ENCODE measurements at places on chromosomes 3 and 15.

GRCh38 chr3:8734908-8735307, 1.3 kb downstream of the CAV3 start:
- DNase-seq: peak; percentile 46

DNA sequence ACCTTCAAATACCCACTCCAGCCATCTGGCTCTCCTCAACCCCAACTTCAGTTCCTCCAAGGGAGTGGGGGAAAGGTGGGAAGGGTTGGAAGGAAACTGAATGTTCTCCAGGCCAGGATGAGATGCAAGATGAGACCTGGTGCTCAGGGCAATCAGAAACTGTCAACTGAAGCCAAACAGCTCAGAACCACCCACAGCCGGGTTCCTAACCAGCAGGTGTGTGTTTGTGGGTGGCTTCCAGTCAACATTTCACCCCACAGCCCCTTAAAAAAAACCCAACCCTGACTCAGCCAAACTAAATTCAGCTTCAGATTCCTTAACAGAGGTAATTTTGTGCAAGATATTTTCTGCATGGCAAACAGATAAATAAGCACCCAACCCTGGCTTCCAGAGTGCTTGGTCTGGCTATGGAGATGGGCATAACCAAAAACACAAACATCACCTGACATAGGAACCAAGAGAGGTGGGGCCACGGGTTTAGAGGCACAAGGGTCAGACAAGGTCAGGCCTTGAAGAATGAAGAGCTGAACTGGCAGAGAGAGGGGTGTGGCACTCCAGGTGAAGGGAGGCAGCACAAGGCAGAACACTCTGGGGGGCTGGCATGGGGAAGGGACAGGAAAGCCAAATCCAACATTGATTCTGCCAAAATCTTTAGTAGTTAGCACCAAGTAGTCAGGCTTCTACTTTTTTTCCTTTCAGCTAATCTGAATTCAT, 34.7 kb downstream of the ZNF445 start:
- DNase-seq: no peak

GRCh38 chr3:173865900-173866498, 468.5 kb downstream of the NLGN1 start:
- no peak for DNase-seq

GRCh38 chr3:70112751-70113150, 113.2 kb downstream of the SAMMSON start:
- no peak for DNase-seq

- DNase-seq: no peak
Observed at GRCh38 chr3:133812872-133813271, 7.3 kb downstream of the SRPRB start.

- DNase-seq: no peak
Observed at GRCh38 chr15:66846811-66847210, 144.8 kb downstream of the SMAD6 start.
